CMK (cell line): ENCODE measurements at places on chromosomes 16 and 17.

DNA sequence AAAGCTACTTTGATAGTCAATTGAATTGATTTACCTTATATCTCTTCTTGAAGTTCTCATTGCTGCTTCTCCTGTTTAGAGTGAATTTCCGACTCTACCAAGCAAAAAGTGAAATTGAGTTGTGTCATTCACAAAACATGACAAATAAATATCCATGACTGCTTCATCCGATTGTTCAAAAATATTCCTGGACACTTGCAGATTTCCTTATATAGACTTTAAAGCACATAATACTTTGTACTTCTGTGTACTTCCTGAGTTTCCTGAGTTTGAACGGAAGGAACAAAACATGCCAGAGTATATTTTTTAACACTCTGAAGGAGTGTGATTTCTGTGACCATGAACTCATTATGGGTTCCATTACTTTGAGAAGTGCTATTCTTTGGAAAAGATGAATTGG is 20.5 kb upstream of the VAT1L start:
- no peak for DNase-seq

DNA sequence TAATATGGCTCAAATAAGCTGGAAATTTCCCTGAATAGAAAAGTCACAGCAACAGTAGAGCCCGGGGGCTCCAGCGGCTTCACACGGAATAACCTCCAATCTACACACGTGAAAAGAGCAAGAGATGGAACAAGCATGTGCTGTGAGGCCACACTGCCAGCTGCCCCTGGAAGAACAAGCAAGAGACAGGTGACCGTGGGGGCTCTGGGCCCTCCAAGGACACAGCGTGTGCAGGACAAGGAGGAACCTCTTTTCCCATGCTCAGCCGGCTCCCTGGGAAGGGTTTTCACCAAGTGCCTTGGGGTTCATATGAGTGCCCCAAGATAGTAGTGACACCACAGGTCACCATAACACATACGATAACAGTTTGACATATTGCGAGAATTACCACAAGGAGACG is 110.2 kb upstream of the ZNF750 start:
- DNase-seq = no peak

GRCh38 chr17:7094652-7095019 is 14.6 kb upstream of the CLEC10A start:
- no peak for DNase-seq

- DNase-seq = no peak
Measured at GRCh38 chr17:76250141-76250540, 9.8 kb upstream of the RNF157 start.

DNA sequence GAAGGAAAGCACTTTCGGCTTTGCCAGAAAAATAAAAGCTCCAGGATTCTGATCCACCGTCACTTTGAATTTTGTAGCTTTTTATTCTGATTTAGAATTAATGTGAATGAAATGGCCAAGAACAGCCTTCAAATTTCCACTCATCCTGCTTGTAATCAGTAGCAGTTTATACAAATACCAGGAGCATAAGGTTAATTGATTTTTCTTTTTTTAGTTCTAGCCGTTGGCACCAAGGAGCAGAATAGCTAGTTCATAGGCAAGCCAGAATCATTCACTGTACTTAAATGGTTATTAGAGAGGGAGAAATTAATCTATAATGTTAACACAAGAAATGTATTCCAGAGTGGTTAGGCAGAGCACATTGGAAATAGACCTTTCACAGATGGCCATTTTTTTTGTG is 41.1 kb upstream of the CACNG5 start:
- no peak for DNase-seq

DNA sequence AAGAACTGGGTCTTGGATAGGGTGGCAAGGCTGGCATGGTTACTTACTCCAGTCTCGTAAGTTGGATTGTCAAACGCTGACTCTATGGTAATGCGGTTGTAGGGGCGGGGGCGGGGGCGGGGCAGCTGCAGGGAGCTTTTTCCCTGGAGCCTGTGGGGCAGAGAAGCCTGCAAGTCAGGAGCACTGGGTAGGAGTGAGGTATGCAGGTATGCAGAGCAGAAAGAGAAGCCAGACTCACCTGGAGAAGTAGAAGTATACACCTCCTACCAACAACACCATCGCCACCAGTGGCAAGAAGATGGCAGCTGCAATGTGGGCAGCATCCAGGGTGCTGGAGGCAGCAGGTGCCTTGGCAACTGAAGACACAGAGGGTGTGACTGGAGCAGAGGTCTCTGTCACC is 4.8 kb upstream of the PHF12 start:
- DNase-seq = no peak

DNA sequence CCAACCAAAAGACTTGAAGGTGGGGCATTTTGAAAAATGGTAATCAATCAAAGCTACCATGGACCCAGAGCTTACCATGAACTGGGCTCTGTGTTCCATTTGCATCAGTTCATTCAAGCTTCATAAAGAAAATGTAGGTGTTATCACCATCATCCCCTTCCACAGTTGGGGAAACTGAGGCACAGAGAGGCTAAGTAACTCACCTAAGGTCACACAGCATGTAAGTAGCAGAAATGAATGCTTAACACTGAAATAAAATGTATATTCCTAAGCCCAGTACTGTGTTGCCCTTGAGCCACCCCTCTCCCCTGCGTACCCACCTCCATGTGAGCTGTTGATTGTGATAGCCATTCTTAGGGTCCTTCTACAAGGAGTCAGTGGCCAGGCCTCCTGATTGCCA is 83.6 kb downstream of the VAT1L start:
- DNase-seq = no peak

DNA sequence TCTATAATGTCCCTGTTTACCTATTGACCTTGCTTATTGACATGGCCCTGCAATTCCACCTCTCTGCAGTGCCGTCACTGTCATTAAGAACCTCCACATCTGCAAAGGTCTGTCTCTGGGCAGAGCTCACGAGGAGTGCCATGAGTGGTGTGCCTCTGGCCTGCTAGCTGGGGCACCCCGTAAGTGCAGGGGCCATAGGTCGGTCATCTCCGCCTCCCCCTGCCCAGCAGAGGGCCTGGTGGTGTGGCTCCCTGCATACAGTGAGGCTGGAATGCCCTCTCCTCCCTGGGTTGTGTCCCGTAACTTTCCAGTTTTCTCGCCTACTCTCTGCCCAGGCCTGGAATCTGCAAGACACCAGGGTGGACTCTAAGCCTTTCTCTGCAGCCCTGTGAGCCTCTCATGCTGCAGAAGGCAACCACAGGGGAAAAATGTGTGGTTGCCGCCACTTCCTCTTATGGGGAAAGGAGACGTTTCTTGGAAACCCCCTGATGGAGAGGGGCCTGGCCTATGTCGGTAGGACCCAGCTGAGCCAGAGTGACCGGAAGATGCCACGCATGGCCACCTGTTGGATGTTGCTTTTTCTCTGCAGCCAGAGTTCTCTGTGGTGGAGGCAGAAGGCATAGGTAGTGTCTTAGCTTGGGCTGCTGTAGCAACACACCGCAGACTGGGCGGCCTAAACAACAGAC is 2.7 kb upstream of the SNX20 start:
- DNase-seq = peak; percentile 80

GRCh38 chr16:15587152-15587825 is 55.7 kb downstream of the MARF1 start:
- no peak for DNase-seq
